ENCODE measurements at places on chromosomes 1 and 21. TPM values are rescaled to one million over a fixed set of nuclear protein-coding genes. Genes with fewer than 3 reads are reported as not detected.

DNA sequence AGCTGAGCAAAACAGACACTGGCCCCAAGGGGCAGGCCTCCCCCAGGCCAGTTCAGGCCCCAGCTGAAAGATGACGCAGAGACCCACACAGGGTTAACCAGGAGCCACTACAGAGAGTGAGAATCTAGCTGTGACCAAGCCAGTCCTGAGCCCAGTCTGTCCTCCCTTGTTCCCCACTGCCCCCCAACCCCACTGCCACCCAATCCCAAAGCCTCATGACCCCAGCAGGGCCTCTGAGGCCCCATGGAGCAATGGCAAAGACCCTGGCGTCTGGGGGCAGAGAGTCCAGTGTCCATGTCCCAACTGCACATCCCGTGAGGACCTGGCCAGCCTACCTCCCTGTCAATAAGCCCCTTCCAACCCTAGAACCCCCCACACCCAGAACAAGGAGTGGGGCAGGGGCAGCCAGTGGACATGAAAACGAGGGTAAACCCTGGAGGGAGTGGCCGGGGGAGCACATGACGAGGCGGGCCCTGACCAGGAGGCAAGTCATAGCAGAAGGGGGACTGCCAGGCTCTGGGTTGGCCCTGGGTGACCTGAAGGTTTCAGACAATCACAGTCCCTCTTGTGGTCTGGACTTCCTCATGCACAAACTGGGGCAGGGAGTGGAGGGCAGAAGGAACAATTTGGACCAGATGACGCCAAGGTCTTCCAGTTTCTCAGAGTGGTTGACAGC is 100.5 kb downstream of the GLIS1 start:
- DNase-seq, result no peak

DNA sequence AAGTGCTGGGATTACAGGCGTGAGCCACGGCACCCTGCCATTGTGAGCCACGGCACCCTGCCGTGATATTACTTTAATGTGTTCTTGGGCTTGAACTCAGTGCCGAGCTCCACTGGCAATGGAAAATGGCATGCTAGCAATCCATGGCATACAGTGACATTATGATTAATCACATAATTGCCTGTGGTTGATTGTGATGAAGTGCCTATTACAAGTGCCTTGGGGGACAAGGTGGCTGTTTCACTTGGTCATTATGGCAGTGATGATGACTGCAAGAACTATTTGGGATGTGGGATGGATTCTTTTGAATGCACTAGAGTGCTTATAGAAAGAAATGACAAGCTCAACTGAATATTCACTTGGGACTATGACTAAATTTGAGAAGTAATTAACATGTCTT is 22.3 kb upstream of the HPCAL4 start:
- no peak for DNase-seq

GRCh38 chr1:15508700-15509487 is 15.1 kb downstream of the CASP9 start:
- no peak for DNase-seq

ANKRD34A gene
- polyA plus RNA-seq, result 1.1 TPM

- no peak for DNase-seq
Measured at GRCh38 chr1:182198006-182198605, 136.6 kb upstream of the ZNF648 start.

NRIP1 gene
- polyA plus RNA-seq, result 47.0 TPM

DNA sequence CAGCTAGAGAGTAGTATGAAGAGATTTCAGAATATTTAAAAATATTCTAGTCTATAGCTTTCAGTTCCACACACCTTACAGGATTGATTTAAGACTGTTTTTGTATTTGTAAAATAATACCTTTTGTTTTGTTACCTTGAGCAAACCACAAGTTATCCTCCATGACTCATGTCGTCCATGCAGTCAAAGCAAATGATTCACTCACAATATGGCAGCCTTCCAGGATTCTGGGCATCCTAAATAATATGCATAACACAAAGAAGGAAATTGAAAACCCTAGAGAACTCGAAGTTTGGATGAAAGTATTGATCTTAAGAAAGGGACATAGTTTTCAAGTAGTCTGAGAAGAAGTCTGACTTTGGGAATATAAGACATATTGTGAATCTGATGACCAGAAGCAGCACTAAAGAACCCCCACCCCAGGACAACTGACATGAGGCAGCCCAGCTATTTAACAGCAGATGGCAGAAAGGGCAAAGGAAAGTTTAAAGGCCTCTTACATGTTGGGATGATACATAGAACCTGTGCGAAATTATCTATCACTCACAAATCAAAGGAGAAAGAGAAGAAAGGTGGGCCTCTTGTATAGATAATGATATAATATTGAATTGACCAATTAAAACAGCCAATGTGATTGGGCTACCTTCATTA is 857.9 kb downstream of the BRINP3 start:
- DNase-seq, result no peak
